ENCODE measurements at places on chromosomes 1 and 21.

- peak; percentile 30 for DNase-seq
Measured at GRCh38 chr1:37776946-37777516, 12.1 kb upstream of the EPHA10 start.

- no peak for DNase-seq
Measured at GRCh38 chr1:236888903-236889302, 93.8 kb downstream of the MTR start.

DNA sequence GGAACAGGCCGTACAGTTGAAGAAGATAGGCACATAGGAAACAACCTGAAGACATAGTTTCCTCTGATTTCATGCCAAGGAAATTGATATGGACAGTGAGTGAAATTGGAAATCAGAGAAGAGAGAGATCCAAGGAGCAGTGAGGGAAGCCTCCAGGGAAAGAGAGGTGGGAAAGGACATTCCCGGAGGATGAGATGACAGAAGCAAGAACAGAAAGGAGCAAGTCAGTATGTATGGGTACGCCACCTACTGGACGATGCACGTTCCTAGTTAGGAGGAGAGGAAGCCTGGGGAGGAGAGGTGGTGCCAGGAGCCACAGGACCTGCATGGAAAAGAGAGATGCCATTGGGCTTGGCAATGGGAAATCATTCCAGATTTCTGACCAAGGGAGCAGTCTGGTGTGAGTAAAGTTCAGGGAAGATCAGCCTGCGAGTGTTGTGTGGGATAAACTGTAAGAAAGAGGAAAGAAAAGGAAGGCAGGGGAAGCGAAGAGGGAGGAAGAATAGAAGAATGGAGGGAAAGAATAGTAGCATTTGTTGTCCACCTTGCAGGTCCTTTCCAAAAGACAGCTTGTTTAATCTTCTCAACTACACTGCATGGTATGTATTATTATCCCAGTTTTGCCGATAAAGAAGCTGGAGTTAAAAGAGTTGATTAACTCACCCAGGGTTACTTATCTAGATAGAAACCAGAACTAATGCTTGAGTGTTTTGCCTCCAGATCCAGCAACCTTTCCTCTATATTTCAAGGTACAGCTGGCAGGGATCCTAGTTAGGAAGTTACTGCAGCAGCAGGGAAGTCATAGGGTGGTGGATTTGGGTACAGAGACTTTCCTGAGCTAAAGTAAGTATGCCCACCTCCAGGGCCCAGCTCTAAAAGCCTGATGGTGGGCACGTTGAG lies 27.4 kb downstream of the C1orf116 start:
- peak; percentile 22 for DNase-seq

GRCh38 chr21:45427331-45428271 lies 22.6 kb downstream of the COL18A1 start:
- no peak for DNase-seq

- no peak for DNase-seq
Measured at GRCh38 chr1:100719490-100719889, at the start of gene VCAM1. TSS of gene VCAM1 (plus strand) at chr1:100719742. CDS start at chr1:100719861, 119 bp downstream.

- DNase-seq = no peak
Measured at GRCh38 chr21:37181059-37181458, 86.1 kb downstream of the VPS26C start.

DNA sequence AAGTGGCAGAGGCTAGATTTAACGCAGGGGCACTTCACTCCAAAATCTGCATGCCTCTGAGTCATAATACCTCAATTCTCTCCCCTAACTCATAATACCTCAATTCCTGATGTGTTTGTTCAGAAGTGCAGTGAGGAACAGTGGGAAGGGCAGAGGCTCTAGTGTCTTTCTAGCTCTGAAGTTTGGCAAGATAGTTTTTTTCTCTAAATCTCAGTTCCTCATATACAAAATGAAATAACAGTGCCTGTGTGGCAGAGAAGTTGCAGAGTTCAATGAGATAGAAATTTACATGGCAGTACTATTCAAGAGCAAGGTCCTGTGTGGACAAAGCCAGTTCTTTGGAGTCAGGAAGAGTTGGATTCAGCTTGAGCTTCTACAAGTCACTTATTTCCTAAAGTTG lies 9.8 kb downstream of the JUN start:
- no peak for DNase-seq

- no peak for DNase-seq
Measured at GRCh38 chr1:90821788-90822359, 104.8 kb upstream of the BARHL2 start.

- peak; percentile 68 for DNase-seq
Measured at GRCh38 chr1:40476924-40477677, at the start of gene ZFP69. TSS of gene ZFP69 (plus strand) at chr1:40477290. CDS start at chr1:40479362, 2,072 bp downstream.

GRCh38 chr1:43912607-43913006 lies 21.0 kb upstream of the ARTN start:
- no peak for DNase-seq

- no peak for DNase-seq
Measured at GRCh38 chr1:23667411-23667810, 24.2 kb upstream of the RPL11 start.

DNA sequence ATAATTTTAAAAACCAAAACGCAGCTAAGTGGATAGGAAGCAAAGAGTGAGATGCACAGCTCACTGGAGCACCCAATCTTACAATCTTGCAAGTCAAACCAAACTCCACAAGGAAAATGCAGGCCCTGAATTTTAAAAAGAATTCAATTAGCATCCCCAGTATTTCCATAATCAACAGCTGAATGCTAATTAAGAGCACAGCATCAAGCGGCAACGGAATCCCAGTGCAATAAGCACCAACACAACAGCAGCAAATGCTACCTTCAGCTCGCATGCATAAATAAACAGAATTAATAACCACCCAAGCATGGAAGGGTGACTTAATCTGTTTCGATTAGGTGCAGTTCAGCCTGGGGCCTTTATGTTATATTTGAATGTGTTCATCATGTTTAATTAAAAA lies 142.9 kb downstream of the SLC45A1 start:
- DNase-seq = no peak

GRCh38 chr1:25219661-25220251 lies 12.5 kb downstream of the SYF2 start:
- DNase-seq = no peak

DNA sequence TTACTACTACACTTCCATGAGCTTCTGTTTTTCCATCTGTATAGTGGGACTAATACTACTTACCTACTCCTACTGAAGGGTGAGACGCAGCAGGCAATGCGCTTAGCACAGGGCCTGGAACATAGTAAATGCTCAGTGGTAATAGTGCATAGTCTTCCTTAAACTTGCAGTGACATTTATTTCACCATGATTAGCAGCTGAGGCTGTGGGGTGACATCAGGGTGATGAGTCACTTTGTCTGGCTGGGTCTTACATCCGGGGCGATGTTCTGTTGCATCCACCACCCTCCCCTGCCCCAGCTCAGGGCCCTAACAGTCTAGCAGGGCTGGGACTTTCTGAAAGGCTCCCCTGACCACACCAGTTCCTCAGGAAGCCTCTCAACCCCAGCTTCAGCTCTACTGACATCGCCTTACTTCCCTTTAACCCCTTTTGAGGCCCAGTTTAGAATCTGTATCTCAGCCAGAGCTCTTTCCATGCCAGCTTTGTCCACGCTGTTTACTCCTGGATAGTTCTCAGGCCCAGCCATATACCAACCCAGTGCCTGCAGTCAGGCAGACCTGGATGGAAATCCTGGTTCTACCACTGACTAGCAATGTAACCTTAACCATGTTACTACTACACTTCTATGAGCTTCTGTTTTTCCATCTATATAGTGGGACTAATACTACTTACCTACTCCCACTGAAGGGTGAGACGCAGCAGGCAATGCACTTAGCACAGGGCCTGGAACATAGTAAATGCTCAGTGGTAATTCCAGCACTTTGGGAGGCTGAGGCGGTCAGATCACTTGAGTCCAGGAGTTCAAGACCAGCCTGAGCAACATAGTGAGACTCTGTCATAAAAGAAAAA lies 66.3 kb downstream of the CD58 start:
- peak; percentile 81 for DNase-seq

DNA sequence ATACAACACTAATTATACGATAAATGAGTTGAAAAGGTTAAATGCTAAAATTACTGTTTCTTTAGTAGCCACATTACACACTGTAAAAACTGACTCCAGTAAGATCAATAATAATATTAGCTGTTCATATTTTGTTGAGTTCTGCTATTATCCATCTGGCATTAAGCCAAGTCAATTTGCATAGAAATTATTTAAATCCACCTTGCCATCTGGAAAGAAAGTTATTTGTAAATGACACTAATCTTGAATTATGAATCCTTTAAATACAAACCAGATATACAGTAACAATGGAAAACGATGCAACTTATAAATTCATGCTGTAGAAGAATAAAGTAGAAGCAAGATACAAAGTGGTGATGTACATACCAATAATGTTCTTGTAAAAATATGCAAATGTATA lies 81.4 kb upstream of the BCL10 start:
- no peak for DNase-seq

- DNase-seq = peak; percentile 91
Measured at GRCh38 chr1:35192056-35192852, 691 bp downstream of the SFPQ start.

DNA sequence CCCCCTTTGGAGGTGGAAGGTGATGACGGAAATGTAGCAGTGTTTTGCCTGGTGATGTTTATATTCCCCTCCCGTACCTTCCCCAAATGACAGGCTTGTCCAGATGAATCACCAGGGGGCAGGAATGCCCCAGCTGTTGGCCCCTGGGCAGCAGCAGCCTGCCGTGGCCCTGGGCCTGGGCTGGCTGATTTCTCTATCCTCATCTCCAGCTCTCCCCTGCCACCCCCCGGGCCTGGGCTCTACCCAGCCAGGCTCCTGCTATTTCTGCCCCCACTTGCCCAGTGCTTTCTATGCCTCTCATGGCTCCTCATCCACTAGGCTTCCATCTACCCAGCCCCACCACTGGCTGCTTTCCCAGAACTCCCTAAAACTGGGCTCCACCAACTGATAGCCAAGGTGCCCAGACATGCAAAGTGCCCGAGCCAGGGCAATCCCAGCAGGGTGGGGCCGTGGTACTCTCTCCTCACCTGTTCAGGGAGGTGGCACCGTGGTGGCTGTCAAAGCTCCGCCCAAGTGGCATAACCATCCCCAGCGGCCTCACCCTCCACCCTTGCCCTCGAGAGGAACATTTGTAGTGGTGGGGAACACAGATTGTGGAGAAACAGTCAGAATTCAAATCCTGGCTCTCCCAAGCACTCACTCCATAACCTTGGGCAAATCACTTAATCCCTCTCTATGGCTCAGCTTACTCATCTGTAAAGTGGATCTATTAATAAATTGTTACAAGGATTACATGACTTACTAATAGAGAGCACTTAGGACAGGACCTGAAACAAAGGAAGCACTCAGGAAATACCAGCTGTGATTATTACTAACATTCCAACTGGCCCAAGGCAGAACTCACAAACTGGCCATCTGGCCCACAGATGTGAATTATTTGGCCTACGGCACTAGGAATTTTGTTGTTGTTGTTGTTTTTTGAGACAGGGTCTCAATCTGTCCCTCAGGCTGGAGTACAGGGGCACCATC lies 12.8 kb upstream of the ECE1 start:
- DNase-seq = no peak
